Activated naive CD8-positive, alpha-beta T cell treated with anti-CD3 and anti-CD28 coated beads for 36 hours (primary cell): ENCODE measurements at places on chromosomes 3 and 15. TPM values are rescaled to one million over a fixed set of nuclear protein-coding genes. Genes with fewer than 3 reads are reported as not detected.

RSL24D1 gene
- total RNA-seq: 181 TPM

IQCF5 gene
- not detected for total RNA-seq

GRCh38 chr15:63986751-63987341 is 59.4 kb downstream of the DAPK2 start:
- H3K36me3 ChIP-seq: no peaks in the 10 kb centered on the region
- H3K27me3 ChIP-seq: no peaks in the 10 kb centered on the region
- no peak overlapping the region for H3K27ac ChIP-seq
- no peak for DNase-seq

DNA sequence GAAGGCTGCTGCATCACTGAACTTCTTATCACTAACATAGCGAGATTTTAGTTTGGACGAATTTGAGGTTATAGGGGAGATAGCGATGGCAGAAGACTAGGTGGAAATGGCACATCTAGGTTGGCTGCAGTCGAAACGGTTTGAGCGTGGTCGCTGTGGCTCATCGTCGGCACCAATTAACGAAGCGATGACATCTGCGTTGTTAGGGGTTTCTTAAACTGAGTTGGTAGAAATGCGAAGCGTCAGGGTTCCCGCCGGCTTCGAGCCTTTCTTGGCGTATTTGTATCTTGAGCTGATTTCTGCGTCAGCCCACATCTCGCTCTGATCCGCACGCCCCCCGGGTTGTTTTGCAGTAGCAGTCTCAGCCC is 319 bp downstream of the LNP1 start:
- DNase-seq: peak; percentile 46
- peak overlapping the region; percentile 95 for H3K27ac ChIP-seq
- peaks cover 49% of the 10 kb centered on the region for H3K4me1 ChIP-seq

- peaks cover 12% of the 10 kb centered on the region for H3K36me3 ChIP-seq
- peaks cover 14% of the 10 kb centered on the region for H3K4me1 ChIP-seq
- H3K27ac ChIP-seq: no peak overlapping the region
- H3K27me3 ChIP-seq: no peaks in the 10 kb centered on the region
- no peak overlapping the region for H3K4me3 ChIP-seq
These were observed 16.9 kb downstream of the ACAA1 start for GRCh38 chr3:38119821-38120692.

STAC gene
- not detected for total RNA-seq

GRCh38 chr3:39601241-39601640 is 133.8 kb downstream of the MOBP start:
- no peak overlapping the region for H3K4me3 ChIP-seq
- no peak overlapping the region for H3K27ac ChIP-seq
- no peaks in the 10 kb centered on the region for H3K36me3 ChIP-seq
- H3K27me3 ChIP-seq: peaks cover 11% of the 10 kb centered on the region
- H3K4me1 ChIP-seq: no peaks in the 10 kb centered on the region

AGBL1 gene
- not detected for total RNA-seq

DNA sequence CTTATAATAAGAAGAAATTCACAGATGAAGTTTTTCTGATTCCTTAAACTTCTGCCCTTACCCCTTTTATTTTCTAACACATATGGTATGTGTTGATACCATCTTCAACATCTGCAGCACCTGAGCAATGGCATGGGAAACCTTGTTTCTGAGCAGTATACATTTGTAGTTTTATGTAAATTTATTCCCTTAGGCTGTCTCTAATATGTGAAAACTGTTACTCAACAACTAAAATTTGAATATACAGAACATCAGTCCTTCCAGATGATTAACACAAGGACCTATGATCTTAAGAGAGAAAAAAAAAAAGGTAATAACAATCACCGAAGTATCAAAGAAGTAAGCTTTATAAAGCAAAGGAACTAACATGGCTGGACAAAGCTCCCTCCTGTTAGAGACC is 190.5 kb downstream of the TBC1D5 start:
- H3K27me3 ChIP-seq: no peaks in the 10 kb centered on the region
- no peak overlapping the region for H3K4me3 ChIP-seq
- peaks cover 2% of the 10 kb centered on the region for H3K4me1 ChIP-seq

DNA sequence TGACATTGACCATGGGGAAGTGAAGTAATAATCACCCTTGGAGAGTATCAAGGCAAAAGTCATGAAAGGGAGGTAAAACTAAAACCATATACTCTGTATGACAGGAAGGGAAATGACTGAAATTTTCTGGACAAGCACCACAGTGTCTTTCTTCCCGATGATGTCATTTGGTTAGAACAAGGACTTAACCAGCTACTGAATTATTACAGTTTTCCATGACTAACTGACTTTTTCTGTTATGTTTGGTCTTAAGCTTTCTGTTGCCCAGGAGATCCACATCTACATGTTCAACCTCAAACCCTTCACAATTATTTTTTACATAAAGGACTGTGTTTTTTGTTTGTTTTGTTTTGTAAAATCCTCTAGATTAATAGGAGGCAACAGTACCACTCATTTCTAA is 191.9 kb upstream of the IL12A start:
- no peaks in the 10 kb centered on the region for H3K4me1 ChIP-seq
- H3K27me3 ChIP-seq: peaks cover 8% of the 10 kb centered on the region
- no peak overlapping the region for H3K27ac ChIP-seq
- no peaks in the 10 kb centered on the region for H3K36me3 ChIP-seq
- H3K4me3 ChIP-seq: no peak overlapping the region

SLC22A13 gene
- 0.24 TPM for total RNA-seq

DNA sequence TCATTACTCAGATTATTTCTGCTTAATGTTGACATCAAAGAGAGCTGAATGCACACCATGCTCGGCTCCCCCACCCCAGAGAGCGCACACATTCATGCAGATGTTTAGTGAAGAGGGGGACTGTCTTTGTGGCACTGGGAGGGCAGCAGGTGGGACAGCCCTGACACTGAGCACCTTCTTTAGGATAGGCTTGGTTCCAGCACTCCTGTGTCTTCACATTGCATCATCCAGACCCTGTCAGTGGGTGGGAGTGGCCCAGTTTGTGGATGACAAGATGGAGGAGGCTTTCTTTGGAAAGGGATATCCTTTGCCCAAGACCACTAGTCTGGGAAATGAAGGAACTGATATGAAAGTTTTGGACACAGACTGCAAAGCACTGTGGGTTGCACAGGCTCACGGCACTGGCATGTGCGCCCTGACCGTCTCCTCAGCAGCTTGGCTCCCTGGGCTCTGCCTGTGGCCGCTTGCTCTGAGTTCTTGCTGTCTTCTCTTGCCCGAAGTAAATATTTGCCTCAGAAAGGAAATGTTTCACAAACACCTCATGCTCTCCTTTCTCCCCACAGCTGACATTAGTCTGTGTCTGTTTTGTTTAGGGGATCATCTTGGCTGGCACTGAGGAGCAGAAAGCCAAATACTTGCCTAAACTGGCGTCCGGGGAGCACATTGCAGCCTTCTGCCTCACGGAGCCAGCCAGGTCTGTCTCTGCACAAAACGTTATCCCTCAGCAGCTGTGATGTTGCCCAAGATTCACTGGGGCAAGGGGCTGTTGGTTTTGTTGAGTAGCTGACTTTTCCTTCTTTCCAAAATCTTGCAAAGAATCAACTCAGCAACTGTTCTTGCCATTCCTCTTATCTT is 16.6 kb downstream of the ACAD9 start:
- no peak for DNase-seq
- H3K27me3 ChIP-seq: no peaks in the 10 kb centered on the region
- H3K4me3 ChIP-seq: no peak overlapping the region
- H3K4me1 ChIP-seq: no peaks in the 10 kb centered on the region

DNA sequence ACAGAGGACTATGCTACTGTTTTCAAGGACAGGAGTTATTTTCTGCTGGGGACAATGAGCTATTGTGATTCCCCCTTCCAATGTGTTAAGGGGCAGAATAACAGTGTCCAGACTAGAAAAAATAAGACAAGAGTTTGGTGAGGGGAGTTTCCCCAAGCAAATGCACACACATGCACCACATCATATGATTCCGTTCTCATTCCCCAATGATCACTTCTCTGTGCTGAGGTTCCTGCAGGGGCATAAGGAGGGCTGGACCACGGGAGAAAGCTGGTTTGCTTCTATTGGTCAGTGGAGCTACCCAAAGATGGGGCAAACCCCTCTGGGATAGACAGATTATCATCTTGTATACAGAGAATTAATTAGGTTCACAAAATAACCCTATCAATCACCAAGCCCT is 80.6 kb downstream of the RBPMS2 start:
- peaks cover 37% of the 10 kb centered on the region for H3K4me1 ChIP-seq
- peaks cover 6% of the 10 kb centered on the region for H3K36me3 ChIP-seq
- no peak overlapping the region for H3K4me3 ChIP-seq
- no peaks in the 10 kb centered on the region for H3K27me3 ChIP-seq
- H3K27ac ChIP-seq: no peak overlapping the region

SYNPR gene
- total RNA-seq: not detected

DNA sequence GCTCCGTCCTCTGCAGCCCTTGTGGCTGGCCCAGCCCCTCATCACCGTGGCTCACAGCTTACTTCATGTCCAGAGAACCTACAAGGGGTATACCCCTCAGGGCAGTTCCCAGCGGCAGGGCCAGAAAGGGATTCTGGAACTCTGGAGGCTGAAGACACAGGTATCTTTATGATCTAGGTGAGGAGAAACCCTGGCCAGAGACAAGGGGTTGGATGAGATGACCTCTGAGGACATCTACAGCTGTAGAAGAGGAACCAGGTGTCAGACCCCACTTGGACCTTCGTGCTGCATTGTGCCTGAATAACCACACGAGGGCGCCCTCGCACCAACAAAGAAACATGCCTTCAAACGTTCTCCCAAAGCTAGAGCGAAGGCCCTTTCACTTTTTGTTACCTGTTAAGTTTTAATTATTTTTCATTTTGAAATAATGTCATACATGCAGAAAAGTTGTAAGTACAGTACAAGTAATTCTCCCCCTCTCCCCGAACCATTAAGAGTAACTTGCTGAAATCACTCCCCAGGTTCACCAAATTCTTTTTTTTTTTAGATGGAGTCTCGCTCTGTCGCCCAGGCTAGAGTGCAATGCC is 118.7 kb upstream of the SMAD3 start:
- DNase-seq: peak; percentile 65

PRR20G gene
- total RNA-seq: not detected

GRCh38 chr3:149717391-149718056 is 34.8 kb downstream of the COMMD2 start:
- DNase-seq: no peak
- H3K36me3 ChIP-seq: peaks cover 2% of the 10 kb centered on the region
- H3K4me1 ChIP-seq: no peaks in the 10 kb centered on the region

DNA sequence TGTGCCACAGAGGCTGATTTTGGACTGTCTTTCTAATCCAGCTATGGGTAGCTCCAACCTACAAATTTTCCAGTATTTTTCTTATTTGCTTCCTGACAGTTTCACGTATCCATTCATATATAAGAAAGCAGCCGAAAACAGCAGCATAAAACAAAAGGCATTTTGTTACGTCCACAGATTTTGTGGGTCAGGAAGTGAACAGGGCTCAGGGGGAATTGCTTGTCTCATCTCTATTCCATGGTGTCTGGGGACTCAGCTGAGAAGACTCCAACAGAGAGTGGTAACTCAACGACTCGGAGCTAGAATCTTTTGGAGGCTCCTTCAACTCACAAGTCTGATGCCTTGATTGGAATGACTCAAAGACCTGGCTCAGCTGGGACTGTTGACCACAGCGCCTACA is 11.7 kb upstream of the SAMMSON start:
- DNase-seq: no peak
- H3K36me3 ChIP-seq: no peaks in the 10 kb centered on the region
- H3K27ac ChIP-seq: no peak overlapping the region

DNA sequence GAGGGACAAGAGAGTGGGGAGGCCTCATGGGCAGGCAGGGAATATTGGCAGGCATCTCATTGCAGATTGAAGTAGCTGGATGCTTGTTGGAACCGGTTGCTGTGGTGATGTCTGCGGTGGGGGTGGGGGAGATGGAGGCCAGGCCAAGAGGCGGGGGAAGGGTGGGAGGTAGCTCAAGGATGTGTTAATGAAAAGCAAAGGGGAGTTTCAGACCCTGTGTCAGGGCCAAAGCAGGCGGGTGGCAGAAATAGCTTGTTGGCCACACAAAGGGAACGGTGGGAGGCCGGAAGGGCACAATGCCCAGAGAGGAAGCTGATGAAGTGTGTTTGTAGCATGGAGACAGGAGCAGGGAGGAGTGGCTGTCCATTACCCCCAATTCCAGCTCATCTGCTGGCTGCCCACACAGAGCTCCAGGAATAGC is 28.0 kb downstream of the CCDC33 start:
- DNase-seq: no peak
- H3K27ac ChIP-seq: no peak overlapping the region
- no peak overlapping the region for H3K4me3 ChIP-seq
- H3K27me3 ChIP-seq: peaks cover 20% of the 10 kb centered on the region
- H3K36me3 ChIP-seq: no peaks in the 10 kb centered on the region
- no peaks in the 10 kb centered on the region for H3K4me1 ChIP-seq

ROPN1 gene
- total RNA-seq: not detected

GRCh38 chr3:161422171-161422700 is 50.9 kb upstream of the SPTSSB start:
- DNase-seq: no peak
- no peaks in the 10 kb centered on the region for H3K36me3 ChIP-seq
- no peaks in the 10 kb centered on the region for H3K4me1 ChIP-seq
- H3K27ac ChIP-seq: no peak overlapping the region
- no peaks in the 10 kb centered on the region for H3K27me3 ChIP-seq

SCAANT1 gene
- total RNA-seq: not detected

GRCh38 chr3:113070681-113071113 is 79.9 kb downstream of the GTPBP8 start:
- no peak overlapping the region for H3K4me3 ChIP-seq
- H3K4me1 ChIP-seq: no peaks in the 10 kb centered on the region
- DNase-seq: no peak
- no peak overlapping the region for H3K27ac ChIP-seq
- no peaks in the 10 kb centered on the region for H3K27me3 ChIP-seq
- H3K36me3 ChIP-seq: peaks cover 29% of the 10 kb centered on the region
